ENCODE measurements at places on chromosomes 3 and 15.

DNA sequence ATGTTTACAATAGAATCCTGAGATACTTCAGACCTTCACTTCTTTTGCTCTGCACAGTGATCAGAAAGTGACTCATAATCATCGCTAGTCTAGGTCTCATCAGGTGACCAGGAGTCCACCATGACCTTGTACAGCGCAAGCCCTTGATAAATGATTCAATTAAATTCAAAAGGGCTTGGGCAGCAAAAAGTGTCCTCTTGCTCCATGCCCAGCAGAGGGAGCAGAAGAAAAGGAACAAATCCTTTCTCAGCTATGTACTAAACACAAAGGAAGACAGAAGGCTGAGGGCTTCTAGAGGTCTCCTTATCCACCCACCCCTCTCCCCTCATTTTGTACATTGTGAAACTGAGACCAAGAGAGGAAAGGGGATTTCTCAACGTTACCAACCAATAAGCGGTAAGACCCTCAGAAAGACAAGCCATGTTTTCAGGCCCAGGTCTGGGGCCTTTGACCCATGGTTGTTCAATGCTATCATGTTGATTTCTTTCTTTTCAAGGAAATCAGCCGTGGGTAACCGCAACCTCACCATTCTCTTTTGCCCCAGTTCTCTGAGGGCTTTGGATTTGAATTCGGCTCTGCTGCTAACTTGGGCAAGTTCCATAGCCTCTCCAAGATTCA, 74.8 kb downstream of the AQP9 start:
- DNase-seq: no peak

GRCh38 chr15:58748852-58749531, 515 bp downstream of the ADAM10 start:
- peak; percentile 87 for DNase-seq

DNA sequence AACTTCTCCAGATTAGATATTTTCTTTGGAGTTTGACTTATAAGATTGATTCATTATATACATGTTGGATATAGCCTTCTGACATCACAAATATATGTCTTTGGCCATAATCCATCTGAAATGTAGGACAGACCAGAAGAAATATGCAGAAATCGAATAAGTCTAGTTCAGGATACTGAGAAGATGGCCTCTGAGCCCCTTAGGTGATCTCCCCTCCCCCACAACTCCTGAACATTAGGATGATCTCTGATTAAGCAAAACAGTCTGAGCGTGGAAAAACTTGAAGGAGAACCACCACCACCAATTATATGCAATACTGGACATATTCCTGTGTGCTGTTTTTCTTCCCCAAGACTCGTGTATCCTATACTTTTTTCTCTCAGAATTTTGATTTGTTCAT, 3.2 kb downstream of the SETD5 start:
- DNase-seq: no peak

GRCh38 chr15:48559285-48559684, 86.2 kb downstream of the FBN1 start:
- DNase-seq: no peak

DNA sequence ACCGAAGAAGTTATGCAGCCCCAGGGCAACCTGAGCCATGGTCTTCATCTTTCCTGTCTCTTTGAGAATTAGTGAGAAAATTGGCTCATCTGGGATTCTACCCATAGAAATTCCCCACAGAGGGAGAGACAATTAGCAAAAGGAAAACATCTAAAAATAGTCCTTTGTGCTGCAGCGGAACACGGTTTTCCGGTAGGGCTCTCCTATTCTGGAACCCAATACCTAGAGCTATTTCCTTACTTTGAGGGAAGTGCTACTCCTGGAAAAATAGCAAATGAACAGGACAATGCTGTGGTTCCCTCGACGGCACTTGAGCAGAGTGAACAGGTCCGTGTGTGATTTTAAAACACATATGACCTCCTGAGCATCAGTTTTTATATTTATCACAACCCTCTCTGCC, 210.5 kb downstream of the FGF12 start:
- no peak for DNase-seq

All from Right ventricle myocardium inferior (tissue), 1 donor.